GM13977 (cell line): ENCODE measurements at places on chromosomes 7 and 10.

DNA sequence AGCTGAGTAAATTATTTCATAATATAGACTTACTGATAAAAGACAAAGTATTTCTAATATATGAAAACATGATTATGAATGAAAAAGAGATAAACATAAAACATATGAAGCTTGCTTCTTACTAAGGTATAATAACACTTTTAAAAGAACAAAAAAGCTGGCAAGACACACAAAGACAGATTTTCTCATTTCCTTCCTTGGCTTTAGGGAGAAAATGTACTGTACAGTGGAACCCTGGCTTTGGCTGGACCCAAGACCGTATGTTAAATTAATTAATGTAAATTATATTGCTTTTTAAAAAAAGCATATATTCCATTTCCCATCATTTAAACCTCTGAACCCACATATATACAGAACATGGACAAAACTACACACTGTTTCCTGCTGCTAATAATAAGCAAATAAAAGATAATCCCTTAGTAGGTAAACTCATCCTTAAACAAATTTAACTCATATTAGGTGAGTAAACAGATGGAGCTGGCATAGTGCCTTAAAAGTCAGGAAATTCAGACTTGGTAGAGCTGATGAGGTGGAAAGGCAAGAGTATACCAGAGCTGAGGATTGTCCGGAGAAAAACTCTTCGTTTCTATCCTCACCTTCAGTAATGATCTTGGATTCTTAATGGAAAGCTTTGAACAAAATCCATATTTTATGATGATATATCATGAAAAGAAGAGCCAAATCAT, 1016.4 kb upstream of the KCND2 start:
- no peak for DNase-seq

DNA sequence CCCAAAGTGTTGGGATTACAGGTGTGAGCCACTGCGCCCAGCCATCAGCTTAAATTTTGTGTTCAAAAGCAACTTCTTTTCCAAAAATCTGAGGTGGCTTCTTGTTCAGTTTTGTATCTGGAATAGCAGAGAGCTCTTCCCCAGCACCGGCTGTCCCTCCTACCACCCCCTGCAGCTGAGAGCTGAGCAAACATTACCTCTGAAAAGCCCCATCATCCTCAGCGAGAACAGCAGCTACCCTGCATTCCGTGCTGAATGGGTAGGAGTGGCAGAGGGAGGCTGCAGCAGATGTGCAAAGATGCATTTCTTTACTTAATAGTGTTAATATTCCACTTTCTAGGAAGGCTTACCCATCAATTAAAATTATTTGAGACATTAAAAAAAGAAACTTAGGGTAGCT, 31.8 kb downstream of the CCM2 start:
- DNase-seq = no peak

DNA sequence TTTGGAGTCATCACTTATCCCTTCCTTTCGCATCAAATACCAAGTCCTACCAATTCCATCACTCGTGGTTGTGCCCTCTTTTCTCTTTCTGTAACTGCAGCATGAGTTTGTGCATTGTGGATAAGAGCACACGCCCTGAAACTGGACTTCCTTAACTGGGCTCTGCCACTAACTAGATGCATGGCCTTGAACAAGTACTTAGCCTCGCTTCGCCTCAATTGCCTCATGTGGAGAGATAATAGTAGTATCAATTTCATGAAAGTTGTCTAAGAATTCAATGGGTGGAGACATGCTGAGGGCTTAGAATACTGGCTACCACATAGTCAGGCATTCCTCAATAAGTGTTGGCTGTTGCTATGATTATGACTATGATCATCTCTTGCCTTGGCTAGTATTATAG, 41.5 kb downstream of the CFAP43 start:
- DNase-seq = no peak

- DNase-seq = no peak
These were observed 6.1 kb downstream of the WDR86 start for GRCh38 chr7:151403764-151404163.

DNA sequence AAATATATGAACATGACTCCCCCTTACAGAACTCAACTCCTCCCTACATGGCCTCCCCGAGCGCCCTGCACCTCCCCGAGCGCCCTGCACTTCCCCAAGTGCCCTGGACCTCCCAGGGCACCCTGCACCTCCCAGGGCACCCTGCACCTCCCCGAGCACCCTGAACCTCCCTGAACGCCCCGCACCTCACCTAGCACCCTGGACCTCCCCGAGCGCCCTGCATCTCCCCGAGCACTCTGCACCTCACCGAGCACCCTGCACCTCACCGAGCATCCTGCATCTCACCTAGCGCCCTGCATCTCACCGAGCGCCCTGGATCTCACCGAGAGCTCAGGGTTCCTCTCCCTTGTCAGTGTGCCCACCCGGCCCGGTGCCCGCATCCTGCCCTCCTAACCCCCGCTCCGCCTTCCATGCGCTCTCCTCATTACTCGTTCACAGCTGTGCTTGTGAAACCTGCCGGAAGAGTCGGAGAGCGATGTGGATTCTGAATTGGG, 134.3 kb downstream of the ACTR3B start:
- DNase-seq = no peak

DNA sequence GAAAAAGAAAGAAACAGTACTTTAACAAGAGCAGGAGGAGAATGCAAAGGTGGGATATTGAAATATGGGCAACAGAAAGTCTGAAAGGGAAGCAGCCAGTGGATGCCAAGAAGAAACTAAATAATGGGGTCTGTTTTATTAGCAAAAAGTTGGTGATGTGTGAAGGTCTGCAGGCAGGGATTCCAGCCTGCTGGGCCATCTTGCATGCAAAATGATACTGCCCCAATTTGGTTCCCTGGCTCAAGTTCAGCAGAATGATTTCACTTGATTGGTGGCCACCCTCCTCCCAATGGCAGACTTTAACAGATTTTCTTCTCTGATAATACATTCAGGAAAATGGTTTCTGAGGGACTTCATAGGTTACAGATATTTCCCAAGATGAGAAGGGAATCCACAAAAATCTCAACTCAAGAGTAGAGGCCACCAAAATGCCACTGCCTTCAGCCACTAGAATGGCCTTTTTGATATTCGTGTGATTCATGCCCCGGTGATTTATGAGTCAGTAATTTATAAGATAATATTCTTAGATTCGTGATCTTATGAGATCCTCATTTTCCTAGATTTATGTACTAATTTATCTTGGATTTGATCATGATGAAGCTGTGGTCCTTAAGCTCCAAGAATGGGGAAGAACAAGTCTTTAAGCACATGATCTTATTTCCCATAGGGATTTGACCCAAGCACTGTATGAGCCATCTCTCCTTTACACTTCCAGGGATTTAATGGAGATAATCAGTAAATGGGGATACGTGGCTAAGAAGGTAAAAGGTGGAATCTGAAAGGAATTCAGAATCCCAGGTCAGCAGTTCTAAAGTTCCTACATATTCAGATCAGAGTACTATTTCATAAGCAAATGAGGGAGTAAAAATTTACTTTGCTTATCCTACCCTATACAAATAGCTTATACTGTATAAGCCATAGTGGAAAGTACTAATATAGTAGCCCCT, 32.3 kb upstream of the ADD3 start:
- DNase-seq = no peak

- DNase-seq = no peak
These were observed 1.5 kb upstream of the RELN start for GRCh38 chr7:103990991-103991390.

DNA sequence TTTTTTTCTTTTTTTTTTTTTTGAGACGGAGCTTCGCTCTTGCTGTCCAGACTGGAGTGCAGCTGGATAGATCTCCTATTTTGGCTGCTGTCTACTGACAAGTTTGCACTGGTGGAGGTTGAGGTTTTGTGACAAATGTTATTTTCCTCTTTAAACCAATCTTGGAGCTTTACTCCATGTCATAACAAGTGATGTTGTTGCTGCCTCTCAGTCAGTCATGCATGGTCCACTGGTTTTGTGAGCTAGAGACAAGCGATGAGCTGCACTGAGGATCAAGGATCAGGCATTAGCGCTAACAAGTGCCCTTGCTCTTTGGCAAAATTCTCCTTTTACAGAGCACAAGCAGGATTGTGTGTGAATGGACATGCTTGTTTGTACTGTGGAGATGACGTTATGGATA, 805 bp upstream of the WDFY4 start:
- peak; percentile 51 for DNase-seq

DNA sequence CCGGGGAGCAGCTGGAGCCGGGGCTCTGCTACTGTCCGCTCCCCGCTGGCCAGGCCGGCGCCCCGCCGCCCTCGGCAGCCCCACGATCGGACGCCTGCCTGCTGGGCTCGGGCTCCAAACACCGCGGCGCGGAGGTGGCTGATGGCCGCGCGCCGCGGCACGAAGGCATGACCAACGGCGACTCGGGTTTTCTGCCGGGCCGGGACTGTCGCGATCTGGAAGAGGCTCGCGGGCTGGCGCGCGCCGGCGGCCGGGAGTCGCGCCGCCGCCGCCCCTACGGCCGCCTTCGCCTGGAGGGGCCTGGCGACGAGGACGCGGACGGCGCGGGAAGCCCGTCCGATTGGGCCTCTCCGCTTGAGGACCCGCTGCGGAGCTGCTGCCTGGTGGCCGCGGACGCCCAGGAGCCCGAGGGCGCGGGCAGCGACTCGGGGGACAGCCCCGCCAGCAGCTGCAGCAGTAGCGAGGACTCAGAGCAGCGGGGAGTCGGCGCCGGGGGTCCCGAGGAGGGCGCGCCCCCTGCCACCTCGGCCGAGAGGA, 570 bp downstream of the TBC1D12 start:
- peak; percentile 72 for DNase-seq

DNA sequence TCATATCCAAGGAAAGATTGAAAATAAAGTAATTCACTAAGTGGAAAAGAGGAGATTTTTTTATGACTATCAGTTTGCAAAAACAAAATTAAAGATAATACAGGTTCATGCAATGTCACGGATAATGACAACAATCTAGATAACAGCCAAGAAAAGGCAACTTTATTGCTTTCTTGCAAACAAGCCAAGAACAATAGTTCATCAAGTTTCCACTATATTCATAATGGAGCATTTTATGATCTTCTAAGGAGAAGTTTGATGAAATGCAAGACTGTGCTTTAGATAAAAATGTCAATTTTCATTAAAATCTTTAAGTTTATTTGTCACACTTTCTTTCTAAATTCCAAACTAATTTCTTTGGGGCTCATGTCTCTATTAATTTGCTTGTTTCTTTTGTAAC, 53.9 kb upstream of the NRP1 start:
- no peak for DNase-seq

- DNase-seq = no peak
These were observed 1079.0 kb downstream of the KCNMA1 start for GRCh38 chr10:76558586-76558985.
